ENCODE measurements at places on chromosomes 3 and 15.

- no peak for DNase-seq
Observed at GRCh38 chr3:190303884-190304283, 18.4 kb downstream of the CLDN1 start.

- no peak for DNase-seq
Observed at GRCh38 chr3:50090984-50091383, 2.3 kb downstream of the RBM5 start.

GRCh38 chr3:116191409-116191808 lies 253.9 kb downstream of the LSAMP start:
- DNase-seq: no peak

DNA sequence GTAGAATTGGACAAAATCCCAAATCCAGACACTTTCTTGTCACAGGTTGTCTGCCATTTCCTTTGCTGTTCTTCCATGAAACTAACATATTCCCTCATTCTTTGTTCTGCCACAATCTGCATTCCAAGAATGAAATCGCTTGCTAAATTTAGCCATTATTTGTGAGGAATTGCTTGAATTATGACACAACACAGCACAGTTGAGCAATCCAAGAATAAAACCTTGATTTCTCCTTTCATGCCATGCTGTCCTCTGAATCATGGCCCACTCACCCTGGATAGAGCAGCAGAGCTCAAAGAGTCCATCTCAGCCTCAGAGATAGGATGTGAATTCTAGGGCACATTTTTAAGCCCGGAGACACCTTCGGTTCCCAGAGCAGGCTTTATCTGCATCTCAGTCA lies 35.2 kb upstream of the GREM1 start:
- no peak for DNase-seq

- no peak for DNase-seq
Observed at GRCh38 chr15:25684521-25685431, 178.4 kb downstream of the ATP10A start.

- no peak for DNase-seq
Observed at GRCh38 chr3:100637197-100637631, 27.8 kb downstream of the ADGRG7 start.

DNA sequence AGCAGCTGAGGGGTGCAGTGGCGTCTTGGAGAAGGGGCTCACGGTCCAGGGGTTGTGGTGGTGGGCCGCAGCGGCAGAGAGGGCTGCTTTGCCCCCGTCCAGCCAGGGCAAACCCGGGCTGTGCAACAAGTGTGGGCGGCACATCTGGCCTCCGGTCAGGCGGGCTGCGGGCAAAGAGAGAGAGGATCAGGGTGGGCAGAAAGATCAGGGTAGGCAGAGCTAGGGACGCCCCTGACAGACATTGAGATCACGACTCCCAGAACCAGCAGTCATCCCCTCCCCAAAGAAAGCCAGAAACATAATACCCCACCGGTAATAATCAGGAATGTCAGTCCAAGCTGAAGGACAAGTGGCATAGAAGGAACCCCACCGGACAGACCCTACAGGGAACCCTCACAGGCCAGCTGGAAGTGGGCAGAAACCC lies 6.8 kb downstream of the GATA2 start:
- DNase-seq: no peak

DNA sequence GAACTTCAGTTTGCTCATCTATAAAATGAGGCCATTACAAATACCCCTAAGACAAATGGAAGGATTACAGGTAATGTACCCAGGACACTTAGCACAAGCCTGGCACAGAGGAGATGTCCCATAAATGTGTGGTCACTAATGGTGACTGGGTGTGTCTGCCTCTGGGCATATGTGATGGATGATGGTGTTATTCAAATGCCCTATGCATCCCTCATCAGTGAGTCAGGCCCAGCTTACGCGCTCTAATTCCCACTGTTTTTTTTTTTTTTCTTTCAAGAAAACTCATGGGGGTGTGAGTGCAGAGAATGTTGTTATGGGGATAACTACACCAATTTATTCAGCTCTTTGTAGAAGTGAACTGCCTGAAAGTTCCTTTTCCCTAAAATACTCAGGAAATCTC lies 23.6 kb upstream of the KIF23 start:
- no peak for DNase-seq

- no peak for DNase-seq
Observed at GRCh38 chr3:61353382-61353781, 102.1 kb upstream of the FHIT start.

DNA sequence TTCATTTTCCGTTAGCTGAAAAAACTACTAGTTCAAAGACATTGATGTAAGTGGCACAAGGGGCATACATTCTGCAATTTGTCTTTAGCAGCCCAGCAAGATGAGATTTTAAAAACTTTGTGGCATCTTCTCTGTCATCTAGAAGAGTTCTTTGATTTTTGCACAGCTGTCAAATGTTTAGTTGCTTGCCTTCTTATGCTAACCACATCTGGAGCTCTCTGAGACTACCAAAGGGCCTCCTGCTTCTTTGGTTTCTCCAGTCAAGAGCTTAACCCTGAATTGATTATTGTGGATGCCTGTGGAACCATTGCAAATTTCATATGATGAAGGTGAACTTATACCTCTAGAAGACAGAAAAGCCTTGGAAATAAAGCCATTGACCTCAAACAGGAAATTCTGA lies 468.7 kb upstream of the RGMA start:
- no peak for DNase-seq

GRCh38 chr3:50930371-50931208 lies 255.9 kb downstream of the DOCK3 start:
- DNase-seq: no peak

- no peak for DNase-seq
Observed at GRCh38 chr15:94247789-94248638, 16.7 kb downstream of the MCTP2 start.

- DNase-seq: peak; percentile 14
Observed at GRCh38 chr15:73560501-73561117, 72.6 kb downstream of the NPTN start.

Data from central memory CD4-positive, alpha-beta T cell (primary cell).